ENCODE measurements at places on chromosomes 3 and 15.
A peak's percentile ranks its signal among the peaks of the same experiment; 100 is the strongest.

DNA sequence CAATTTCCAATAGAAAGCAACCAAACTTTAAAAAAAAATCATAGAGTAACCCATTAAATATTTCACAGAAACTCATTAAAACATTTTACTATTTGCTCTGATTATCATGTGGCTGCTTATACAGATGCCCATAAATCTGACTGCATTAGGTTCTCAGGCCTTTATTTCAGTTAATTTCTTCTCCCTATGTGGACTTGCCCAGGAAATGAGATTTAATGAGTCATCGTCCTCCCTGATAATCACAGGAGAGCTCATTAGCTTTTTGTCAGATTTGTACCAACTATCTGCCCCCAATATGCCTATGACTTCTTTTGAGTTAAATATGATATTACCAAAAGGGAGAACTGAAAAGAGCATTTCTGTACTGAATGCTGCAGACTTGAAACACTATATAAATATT is 168.0 kb downstream of the FOXB1 start:
- DNase-seq = no peak

DNA sequence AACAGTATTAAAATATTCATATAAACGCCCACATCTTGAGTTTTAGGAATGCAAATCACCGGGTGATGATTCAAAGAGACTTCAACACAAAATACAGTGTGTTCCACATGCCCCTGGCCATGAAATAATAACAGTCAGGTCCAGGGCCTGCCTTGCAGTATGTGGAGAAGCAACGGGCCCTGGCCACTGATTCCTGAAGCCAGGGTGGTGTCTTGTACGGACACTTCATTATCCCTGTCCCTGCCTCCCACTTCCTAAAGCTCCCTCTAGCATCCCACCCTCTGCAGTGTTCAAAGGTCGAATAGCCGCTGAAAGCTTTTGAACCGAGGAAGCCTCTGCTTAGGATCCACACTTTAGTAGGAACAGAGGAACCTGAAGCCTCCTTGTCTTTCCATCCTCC is 50.4 kb upstream of the PCSK6 start:
- peak; percentile 7 for DNase-seq

DNA sequence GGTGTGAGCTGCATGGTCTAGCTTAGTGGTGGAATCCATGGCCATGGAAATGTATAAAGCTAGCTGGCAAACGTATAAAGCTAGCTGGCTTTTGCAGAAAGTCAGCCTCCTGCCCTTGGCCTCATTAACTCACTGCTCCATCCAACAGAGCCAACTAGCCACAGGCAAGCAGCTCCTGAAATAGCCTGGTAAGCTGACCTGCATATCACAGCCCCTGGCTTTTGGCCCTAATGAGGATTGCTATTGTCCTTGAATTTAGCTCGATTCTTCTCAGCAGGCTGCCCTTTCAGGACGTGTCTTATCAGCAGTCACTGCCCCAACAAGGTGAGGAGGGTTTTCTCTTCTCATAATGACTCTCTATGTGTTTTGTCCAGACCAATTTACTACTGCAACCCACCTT is 446.8 kb downstream of the WDR72 start:
- DNase-seq = no peak

DNA sequence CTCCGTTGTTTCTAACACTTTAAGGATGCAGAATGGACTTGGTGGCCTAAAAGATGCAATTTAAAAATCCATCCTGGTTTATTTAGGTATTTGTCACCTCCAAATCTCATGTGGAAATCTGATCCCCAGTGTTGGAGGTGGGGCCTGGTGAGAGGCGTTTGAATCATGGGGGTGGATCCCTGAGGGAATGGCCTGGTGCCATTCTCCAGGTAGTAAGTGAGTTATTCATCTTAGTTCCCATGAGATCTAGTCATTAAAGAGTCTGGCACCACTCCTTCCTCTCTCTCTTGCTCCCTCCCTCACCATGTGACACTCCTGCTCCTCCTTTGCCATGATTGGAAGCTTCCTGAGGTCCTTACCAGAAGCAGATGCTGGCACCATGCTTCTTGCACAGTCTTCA is 339.1 kb downstream of the NTRK3 start:
- DNase-seq = no peak

GRCh38 chr15:67977414-67978089 is 76.6 kb upstream of the PIAS1 start:
- no peak for DNase-seq

DNA sequence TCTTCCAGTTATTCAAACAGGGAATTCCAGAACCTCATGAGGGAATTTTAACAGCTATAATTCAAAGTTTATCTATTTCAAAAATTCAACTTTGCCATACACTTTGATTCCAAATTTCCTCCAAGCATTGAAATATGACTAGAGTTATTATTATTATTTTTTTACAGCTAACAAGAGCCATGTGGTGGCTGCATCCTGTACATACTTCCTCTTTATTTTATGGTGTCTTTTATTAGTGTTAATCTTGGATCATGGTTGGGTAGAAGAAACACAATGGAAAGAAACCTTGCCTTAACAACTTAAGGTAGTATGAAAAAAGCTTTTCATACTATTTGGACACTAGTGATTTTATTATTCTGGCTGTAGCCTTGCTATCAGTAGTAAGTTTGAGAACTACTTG is 52.7 kb downstream of the TFG start:
- no peak for DNase-seq

- no peak for DNase-seq
Measured at GRCh38 chr15:32899126-32899596, 181.4 kb downstream of the GREM1 start.

- DNase-seq = no peak
Measured at GRCh38 chr3:195821403-195822130, 9.8 kb upstream of the MUC4 start.

DNA sequence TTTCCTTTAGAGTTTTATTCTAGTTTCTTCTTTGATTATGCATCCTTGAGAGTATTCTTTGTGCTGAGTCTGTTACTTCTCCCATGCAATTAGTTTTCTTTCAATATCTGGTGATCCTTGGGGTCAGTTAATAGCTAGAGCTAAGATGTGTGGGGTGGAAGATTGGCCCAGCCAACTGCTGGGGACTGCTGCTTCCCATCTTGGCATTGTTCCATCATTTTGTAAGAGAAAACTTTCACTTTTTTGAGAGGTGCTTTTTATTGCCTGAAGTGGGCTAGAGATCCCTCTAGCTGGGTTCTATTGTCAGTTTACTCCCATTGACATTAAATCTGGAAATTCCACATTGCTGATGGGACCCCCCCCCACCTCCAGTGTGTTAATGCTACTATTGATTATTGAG is 15.4 kb downstream of the BCL2L10 start:
- DNase-seq = no peak

DNA sequence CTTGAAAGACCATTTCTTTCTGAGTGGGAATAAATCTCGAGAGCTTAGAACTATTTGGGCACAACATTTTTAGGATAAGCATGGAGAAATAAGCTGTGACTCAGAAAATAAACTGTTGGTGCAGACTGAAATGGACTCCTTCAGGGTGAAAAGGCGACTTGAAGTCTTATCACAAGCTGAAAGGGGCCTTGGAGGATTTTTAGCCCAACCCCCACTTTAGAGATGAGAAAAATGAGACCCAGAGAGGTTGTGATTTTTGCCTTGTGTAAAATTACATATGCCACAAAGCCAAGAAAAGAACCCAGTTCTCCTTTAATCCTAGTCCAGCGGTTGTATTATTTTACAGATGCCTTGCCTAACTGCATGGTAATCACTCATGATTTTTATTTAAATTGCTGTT is 1.5 kb downstream of the ATP1B3 start:
- DNase-seq = no peak

DNA sequence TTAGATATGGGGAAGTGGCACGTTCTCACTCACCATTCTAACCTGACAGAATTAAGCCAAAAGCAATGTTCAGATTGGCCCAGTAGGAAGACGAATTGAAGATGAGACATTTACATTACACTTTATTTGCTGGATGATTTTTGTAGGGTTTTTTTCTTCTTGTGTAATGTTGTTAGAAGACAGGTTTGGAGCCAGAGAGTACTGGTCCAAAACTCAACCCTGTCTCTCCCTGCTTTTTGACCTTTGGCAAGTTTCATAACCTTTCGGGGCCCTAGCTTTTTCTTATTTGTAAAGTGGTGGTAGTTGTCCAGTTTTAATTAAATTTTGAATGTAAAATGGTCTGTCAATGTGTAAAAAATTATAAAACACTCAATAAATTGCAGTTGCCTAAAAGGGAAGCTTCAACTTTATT is 29.5 kb downstream of the PDE8A start:
- no peak for DNase-seq

DNA sequence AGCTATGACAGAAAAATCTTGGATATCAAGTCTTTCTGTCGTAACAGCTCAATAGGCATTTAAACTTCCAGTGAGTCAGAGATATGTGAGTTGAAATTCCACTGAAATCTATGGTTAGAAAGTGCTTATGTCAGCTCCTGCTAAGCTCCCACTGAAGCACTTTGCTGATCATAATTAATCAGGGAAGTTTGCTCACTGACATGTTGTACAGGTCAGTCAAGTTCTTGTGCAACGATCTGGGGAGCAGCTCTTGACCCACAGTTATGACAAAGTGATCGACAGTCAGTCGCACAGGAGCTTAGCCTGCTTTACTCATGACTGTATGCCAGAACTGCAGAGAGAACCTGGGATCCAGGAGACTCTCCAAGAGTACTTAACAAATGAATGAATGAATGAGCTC is 453.5 kb downstream of the SOX2 start:
- DNase-seq = no peak

- no peak for DNase-seq
Measured at GRCh38 chr3:149021830-149022229, 30.5 kb downstream of the GYG1 start.

- DNase-seq = no peak
Measured at GRCh38 chr3:9673082-9673481, 23.8 kb downstream of the MTMR14 start.

DNA sequence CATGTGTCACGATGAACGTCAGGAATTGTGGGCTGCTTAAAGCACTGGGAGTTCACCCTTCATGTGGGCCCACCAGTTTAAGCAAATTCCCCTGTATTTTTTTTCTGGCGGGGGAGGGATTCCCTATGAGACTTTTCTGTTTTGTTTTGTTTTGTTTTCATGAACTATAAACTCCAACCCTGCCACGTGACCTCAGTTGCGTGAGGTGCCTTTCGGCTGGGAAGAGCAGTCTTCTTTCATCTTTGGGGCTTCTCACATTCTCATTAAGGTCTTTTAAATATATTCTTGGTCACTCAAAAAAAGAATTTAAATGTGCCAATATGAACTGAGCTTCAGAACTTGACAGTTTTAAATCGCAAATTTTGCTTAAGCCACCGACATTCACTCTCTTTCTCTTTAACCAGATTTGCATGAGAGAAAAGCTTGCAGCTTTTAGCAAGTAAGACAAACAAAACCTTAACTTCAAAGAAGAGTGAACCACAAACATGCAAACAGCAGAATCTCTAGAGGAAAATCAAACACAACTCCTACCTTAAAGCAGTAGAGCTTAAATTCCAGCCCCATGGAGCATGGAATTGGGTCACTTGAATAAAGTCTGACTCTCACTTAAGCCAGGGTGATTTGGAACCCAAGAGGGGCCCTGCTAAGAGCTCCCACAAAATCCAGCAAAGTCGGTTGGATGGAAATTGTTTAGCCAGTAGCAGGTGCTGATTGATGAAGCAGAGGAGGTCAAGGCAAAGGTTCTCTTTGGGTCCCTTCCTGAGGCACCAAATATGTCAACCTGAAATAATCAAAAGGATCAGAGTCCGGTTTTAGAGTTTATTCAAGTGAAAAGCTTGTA is 699.8 kb upstream of the GBE1 start:
- DNase-seq = no peak

DNA sequence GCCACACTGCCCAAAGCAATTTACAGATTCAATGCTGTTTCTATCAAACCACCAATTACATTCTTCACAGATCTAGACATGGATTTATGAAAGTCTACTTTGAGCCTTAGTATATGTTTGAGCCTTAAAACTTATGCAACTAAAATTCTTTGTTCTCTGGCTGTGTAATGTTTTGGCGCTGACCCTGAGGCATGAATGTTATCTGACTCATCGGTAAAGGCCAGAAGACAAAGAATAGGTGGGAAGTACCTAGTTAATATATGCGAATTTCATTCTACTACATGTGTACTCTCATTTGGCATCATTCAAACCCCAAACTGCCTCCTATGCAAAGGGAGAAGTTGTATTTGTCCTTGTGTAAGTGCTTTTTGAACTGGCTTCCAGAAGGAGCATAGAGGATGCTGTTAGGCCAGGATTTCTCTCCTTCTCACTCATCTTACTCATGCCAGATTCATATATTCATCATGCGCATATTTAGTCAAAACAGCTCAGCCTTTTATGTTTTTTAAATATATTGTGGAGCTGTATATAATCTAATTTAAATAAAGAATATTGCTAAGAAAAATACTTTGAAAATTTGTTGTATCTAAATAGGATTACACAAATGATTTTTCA is 204.2 kb downstream of the NFKBIZ start:
- DNase-seq = no peak

- DNase-seq = no peak
Measured at GRCh38 chr15:77798151-77798835, 165.6 kb upstream of the LINGO1 start.

DNA sequence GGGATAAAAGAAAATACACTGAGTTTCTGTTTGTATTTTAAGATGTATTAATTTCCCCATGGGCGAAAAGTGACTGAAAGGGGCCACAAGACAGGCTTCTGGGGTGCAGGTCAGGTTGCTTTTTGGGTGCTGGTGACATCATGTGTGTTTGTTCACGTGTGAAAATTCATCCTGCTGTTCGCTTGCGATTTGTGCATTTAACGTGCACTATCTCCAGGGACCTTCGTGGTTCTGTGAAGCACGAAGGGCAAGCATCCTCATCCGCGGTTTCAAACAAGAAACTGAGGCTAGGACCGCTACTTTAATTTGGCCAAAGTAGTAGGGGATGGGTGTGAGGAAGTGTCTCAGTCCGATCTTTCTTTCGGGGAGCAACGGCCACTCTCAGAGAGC is 1.6 kb upstream of the SMAD6 start:
- no peak for DNase-seq

DNA sequence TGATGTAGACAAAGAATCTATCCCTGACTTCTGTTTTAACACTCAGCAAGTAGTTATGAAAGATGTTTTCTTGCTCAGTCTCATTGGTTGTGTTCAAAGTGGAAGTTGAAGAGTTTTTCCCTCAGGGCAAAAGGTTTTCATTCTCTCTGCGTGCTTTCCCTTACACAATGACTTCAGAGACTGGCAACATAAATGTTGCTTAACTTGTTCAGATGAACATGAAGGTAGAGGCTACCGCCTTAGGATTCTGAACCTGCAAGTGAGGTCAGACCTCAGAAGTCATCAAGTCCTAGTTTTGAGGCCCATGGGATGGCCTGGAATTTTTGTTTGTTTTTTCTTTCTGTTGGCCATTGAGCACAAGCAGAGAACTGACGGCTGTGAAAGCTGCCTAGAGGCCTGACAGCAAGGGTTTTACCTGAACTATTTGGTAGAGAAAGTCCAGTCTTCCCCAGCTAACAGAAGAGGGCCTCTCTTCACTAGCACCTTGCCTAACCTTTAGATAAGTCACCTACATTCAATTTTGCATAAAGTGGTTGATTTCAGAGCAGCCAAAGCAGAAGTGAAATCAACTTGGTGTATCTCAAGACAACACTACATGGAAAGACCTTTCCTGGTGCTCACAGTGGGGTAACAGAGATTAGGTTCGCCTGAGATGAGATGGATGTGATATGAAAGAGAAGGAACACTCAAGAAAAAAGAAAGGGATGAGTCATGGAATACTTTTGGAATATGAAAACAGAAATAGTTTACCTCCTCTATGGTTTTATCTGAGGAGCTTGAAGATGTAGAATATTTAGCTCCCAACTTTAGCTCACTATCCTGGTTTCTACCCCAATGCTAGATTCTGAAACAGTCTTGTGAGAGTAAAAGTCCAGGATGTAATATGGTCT is 53.6 kb upstream of the AP4E1 start:
- DNase-seq = no peak
